ENCODE measurements at places on chromosomes 12 and 14.

DNA sequence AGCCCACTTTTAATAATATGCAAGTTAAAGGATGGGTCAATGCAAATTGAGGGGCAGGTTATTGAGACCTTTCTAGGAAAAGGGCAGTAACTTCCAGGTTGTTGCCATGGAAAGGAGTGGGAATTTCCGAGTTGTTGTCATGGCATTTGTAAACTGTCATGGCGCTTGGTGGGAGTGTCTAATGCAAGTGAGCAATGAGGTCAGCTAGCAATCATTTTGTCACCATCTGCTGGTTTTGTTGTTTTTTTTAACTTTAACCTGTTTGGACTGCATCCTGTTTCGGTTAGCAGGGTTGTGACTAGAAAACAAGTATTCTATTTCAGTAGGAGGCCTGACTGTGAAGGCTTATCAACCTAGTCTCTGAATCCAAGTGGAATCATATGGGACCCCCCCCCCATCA, 85.8 kb upstream of the TSPAN11 start:
- no peak for DNase-seq

DNA sequence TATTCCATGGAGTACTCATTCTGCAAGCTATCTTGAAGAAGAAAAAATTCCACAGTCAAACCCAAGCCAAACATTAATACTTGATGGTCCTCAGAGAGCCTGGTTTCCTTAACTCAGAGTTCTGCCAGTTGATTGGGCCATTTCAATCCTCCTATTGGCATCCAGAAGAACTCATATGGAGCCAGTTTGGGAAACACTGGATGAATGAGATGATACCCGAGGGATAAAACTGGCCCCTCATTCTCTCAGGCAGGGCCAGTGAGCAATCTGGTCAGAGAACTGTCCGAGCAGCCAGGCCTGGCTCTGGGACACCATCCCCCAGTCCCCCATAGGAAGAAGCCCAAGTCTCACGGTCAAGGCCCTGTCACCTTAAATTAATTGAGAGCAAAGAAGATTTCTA, 48.8 kb downstream of the NUAK1 start:
- DNase-seq, result no peak

- no peak for DNase-seq
Measured at GRCh38 chr14:27384124-27384523, 786.3 kb upstream of the NOVA1 start.

GRCh38 chr12:22860926-22861325, 236.0 kb downstream of the ETNK1 start:
- no peak for DNase-seq

GRCh38 chr12:45425426-45425825, 209.5 kb downstream of the ANO6 start:
- DNase-seq, result no peak
